HuH-7.5 (cell line): ENCODE measurements at places on chromosomes 13 and 19.
A peak's percentile ranks its signal among the peaks of the same experiment; 100 is the strongest.

DNA sequence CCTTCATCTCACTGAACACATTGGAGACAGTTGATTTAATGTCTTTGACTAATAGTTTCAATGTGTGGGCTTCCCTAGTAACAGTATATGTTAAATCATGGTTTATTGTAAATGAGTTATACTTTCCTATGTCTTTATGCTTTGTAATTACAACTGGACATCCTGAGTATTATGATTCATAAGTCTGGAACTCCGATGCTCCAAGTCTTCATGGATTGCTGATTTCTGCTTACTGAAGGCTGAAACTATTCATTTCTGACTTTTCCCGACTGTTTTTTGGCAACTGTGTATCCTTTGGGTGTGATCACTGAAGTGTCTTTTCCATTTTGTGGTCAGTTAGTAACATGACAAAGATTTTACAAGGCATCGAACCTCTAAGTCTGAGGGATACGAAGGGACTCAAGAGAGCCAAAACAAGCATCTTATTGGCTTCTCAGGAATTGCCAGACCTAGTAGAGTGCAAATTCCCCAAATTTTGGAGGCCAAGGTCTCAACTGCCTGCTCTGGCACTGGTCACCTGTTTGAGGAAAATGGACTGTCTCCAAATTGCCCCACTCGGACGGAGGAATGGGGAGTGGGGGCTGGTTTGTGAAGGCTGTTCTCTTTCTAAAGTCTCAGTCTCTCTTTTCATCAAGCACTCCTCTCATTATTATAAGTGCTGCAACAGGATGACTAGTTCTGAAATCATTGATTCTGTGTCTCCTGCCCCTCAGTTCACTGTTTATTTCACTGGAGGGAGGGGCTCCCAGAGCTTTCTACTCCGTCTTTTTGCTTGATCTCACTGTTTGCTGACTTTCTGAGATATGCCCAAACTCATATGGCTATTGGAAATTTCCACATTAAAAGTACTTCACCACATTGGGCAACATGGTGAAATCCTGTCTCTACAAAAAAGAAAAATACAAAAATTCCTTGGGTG lies 20.2 kb upstream of the CD70 start:
- no peak for DNase-seq

DNA sequence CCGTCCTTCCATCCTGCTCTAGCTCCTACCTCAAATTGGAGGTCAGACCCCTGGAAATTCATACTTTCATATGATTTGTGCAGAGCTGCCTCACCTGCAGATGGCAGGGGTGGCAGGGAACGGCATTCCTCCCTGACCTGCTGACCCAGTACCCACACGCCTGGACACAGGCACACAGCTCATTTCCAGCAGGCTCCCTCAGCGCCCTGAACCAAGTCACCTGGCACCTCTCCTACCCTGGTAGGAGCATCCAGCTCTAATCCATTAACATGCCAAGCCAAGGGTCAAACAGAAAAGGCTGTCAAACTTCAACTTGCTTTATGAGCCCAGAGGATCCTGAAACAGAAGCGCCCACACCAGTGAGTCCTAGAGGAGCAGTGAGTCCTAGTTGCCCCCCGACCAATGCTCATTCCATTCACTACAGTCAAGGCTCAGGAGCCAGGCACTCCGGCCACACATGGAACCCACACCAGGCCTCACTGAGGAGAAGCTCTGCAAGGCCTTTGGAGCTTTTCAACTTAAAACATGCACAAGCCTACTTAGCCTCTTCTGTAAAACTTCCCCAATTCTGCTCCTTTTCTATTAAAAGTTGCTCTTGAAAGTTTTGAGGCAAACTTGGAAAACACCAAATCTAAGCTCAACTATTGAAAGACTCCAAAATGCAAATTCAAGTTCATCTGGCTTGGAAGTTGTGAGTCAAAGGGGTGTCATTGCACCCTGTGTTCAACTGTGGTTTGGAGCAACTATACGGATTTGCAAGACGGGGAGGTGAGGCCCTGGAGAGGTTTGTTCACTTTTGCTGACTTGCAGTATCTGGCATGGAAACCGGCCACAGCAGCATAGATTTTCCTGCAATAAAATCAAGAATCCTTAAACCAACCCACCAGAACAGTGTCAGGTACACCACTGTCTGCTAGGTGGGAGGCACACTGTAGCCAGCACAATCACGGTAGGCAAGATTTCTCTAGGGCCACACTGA lies 96.7 kb downstream of the CRYL1 start:
- DNase-seq = no peak

DNA sequence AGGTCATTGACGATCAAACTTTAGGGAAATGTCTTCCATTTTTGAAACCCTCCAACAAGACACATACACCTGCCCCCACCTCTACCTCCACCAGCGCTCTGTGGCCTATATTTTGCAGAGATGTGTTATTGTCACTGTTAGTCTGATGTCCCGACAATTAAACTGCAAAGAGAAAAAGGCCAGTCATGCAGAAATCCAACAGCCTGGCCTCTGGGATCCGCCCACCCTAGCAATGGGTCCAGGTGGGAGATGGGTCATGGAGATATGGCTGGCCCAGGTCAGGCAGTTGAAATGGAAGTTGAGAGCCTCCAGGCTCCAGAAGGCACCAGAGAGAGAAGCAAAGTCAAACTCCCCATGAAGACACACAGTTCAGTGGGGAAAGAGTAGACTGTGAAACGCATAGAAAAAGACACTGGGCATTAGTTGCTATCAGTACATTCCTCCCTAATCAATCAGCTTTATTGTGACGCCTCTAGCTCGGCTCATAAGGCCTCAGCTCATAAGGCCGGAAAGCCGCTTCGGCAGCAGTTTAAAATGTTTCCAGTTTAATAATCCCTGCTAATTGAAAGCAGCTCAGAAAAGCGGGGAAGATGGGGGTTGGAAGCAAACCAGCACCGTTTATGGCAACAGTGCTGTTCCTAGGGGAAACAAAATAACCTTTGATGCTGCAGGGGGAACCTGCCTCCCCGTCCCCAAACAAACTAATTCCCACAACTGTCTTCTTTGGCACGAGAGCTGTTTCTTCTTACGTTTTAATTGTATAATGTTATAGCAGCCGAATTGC lies 239.7 kb upstream of the ZNF507 start:
- DNase-seq = no peak

GRCh38 chr13:42650506-42650905 lies 76.6 kb downstream of the TNFSF11 start:
- DNase-seq = no peak

GRCh38 chr13:60679131-60679530 lies 282.1 kb downstream of the TDRD3 start:
- no peak for DNase-seq

GRCh38 chr13:71979616-71980015 lies 112.6 kb upstream of the DACH1 start:
- peak; percentile 2 for DNase-seq

DNA sequence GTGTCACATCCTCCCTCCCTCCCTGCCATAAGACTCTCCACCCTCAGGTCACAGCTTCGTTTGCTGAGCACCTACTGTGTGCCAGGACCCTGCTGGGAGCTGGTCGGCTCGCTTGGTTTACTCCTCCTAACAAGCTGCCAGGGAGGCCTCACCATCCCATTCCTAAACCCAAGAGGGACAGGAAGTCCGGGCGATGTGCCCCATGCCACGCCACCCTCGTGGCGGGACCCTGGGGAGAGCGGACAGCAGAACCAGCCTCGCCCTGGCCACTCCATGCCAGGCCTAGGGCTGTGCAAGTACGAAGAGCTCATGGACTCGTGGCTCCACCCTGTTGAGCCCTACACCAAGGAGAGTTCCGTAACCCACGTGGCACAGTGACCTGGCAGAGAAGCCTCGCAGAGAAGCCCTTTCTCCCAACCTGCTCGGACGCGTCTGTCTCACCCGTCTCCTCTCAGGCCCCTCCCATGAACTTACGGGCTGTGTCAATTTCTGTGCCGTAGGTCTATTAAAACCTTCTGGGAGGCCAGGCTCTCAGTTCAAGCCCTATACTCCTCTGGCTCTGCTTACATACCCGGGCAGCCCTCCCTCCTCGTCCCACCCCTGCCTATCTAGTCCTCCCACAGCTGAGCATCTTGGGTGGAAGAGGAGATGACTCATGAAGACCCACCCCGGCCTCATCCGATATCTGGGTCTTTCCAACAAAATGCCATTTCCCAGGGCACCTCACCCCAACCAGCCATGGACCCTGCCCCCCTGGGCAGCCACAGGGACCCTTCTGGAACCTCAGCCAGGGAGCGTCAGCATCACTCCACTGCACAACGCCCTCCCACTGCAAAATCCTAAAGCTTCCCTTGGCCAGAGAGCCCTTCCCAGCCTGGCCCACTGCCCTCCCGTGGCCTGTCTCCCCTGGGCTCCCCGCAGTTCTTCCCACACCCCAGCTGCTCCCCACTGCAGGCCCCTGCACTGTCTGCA lies 2.6 kb downstream of the UBXN6 start:
- no peak for DNase-seq

GRCh38 chr19:33561261-33561660 lies 39.7 kb upstream of the PEPD start:
- DNase-seq = no peak

DNA sequence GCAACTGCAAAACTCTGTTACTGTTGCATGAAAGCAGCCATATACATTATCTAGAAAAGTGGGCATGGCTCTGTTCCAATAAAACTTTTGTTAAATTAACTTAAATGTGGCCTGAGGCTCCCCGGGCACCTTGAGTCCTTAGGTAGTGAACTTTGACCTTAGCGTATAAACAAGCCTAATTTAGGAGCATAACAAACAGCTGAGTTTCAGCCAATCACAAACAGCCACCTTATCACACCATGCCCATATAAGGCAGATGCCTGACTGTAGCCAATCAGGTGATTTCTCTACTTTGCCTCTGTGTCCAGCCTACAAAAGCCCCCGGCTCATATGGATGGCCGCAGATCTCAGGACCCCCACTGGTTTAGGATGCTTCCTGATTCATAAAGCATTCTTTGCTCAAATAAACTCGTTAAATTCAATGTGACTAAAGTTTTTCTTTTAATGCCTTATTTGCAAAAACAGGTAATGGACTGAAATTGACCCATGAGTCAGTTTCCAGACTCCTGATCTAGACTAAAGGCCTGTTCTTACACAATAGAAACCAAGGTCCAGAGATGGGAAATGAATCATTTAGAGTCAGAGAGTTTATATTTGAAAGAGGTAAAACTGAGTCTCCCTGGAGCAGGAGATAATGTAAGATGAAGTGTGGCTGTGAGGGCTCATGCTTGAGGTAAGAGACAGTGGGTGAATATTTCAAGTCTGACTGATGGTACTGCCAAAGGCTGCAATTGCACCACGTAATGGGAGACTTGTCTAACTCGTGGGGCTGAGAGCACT lies 130.2 kb downstream of the FGF9 start:
- DNase-seq = no peak

DNA sequence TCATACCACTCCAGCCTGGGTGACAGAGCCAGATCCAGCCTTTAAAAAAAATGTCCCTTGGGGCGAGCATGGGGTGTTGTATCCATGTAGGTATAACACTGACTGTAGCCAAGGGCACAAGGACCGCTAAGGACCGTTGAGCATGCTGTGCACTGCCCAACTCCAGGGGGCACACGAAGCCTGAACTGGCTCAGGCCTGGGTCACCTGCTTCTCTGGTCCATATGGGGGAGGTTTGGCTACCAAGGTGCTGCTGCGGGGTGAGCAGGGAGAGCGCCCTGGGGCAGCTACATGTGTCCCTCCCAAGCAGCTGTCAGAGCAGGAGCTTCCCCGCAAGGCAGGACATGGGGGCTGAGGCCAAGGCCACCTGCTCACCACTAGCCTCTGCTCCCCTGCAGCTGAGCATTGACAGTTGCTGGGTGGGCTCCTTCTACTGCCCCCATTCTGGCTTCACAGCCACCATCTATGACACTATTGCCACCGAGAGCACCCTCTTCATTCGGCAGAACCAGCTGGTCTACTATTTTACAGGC lies 16.3 kb downstream of the CATSPERG start:
- DNase-seq = no peak

DNA sequence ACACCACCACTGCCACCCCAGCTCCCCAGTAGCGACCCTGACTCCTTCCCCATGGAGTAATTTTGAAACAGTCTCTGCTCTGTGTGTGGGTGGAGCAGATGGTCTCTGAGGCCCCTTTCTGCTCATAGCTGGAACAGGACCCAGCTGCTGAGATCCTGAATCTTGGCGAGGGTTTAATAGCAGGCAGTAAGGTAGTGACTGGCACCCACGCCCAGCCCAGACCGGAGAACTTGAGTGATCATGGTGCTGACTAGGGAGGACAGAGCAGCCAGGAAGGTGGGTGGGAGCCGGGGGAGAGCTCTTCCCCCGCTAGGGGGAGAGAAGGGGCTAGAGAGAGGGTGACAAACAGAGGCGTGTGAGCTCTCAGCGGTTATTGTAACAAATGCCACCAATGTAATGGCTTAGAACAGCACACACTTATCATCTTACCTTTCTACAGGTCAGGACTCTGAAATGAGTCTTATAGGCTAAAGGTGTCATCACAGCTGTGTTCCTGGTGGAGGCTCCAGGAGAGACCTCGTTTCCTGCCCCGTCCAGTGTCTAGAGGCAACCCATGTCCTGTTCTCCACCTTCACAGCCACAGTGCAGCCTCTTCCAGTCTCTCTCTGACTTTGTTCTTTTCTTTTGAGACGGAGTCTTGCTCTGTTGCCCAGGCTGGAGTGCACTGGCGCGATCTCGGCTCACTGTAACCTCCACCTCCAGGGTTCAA lies 7.2 kb upstream of the ACER1 start:
- no peak for DNase-seq

DNA sequence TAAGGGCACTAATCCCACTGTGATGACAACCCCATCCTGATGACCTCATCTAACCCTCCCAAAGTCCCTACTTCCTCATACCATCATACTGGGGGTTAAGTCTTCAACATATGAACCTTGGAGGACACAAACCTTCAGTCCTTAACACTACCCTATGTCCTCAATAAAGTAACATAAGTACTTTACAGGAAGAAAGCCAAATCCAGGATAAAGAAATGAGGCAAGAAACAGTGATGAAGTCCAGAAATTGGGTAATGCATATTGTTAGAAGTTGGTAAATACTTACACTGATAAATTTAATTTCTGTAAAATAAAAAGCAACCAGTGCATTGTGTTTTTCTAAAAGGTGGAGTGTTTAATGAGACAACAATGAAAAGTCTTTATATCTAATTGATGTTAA lies 284.8 kb upstream of the SOX21 start:
- DNase-seq = no peak

DNA sequence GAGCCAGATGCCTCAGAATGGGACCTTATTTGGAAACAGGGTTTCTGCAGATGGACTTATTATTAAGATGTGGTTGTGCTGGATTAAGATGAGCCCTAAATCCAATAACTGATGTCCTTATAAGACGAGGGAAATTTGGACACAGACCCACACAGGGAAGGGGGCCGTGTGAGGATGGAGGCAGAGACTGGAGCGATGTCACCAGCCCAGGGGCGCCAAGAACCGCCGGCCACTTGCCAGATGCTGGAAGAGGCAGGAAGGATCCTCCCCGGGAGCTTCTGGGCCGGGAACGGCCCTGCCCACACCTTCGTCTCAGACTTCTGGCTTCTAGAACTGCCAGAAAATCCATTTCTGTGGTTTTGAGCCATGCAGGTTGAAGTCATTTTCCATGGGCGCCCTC lies 26.6 kb downstream of the GNG7 start:
- DNase-seq = no peak
